ENCODE measurements at places on chromosomes 6 and 20.

DNA sequence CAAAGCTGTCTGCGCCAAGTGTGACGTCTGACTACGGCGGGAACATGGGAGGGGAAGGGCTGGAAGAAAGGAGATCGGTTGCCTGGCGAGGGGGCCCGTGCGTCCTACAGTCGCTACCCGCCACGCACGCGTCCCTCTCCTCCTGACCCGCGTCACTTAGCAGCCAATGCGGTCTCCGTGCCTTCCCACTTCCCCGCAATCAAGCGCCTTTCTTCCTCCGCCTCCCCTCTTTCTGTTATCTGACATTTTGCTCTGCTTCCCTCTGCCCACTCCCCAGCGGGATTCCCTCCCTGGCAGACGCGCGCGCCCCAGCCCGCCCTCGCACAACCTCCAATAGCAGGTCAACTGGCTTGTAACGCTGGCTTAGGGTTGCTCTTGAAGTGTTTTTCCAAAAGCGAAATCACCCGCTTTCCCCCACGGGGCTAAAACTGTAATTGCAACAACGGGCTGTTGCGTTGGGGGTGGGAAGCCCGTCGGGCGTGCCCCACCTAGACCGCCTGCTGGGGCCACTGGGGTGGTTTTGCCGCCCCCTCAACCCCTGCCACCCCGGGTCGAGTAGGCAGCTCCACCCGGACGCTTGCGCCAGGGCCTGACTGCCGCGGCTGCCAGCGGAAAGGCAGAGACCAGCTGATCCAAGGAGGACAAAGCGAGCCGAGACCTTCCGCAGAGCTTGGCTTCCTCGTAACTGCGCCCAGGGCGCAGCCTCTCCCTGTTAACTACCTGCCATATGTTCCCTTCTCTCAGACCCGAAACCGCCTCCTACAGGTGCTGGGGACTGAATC lies 6.2 kb upstream of the SOX4 start:
- peak; percentile 13 for DNase-seq

DNA sequence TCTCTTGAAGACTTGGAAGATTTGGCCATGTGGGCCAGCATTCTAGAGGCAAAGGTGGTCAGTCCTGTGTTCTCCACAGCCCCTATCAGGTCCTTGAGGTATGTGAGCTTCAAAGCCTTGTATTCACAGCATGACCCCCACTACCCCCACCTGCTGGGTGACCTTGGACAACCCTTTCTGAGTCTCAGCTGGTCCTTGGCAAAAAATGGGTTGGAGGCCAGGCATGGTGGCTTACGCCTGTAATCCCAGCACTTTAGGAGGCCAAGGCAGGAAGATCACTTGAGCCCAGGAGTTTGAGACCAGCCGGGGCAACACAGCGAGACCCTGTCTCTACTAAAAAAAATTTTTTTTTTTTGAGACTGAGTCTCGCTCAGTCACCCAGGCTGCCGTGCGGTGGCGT lies 42.6 kb downstream of the UBE2V1 start:
- DNase-seq: no peak

- no peak for DNase-seq
Measured at GRCh38 chr6:45984347-45984746, 31.3 kb downstream of the CLIC5 start.

- no peak for DNase-seq
Measured at GRCh38 chr6:152368751-152369624, 268.2 kb downstream of the SYNE1 start.

GRCh38 chr6:16482702-16483314 lies 244.4 kb downstream of the GMPR start:
- DNase-seq: no peak

- DNase-seq: peak; percentile 9
Measured at GRCh38 chr6:166626177-166627032, 646 bp downstream of the RPS6KA2 start.

DNA sequence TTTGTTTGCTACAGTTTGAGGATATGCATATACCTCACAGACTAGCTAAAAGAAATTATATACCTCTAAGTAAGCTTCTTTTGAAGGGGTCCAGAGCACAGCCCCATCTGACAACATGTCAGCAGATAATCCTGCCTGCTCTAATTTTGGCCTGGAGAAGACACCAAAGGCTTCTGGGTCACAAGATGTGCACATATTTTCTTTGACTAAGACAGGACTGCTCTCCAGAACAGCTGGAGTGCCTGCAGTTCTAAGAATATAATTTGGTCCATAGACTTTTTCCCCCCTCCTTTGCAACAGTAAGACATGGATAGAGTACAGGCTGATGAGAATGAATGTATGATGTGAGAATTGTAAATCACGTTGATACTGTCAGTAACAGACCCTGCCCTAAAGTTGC lies 107.9 kb upstream of the KCNK16 start:
- no peak for DNase-seq

DNA sequence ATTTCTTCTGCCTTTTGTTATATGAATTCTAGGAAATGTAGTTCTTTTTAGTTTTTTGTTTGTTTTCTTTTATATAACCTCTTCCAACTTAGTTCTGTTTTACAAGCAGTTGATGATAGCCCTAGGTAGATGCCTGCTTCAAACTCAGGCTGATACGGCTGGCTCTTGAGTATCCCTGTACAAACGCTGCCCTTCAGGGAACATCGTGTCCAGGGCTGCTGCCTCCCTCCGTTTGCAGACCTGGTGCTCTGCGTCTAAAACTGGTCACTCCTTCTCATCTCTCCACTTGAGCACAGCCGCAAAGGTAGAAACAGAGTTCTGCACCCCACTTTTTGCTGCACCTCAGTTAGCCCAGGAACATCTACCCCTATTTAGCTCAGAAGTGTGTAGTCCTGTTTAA lies 310.1 kb downstream of the PRL start:
- no peak for DNase-seq

GRCh38 chr6:109820706-109821350 lies 129.7 kb downstream of the FIG4 start:
- no peak for DNase-seq

DNA sequence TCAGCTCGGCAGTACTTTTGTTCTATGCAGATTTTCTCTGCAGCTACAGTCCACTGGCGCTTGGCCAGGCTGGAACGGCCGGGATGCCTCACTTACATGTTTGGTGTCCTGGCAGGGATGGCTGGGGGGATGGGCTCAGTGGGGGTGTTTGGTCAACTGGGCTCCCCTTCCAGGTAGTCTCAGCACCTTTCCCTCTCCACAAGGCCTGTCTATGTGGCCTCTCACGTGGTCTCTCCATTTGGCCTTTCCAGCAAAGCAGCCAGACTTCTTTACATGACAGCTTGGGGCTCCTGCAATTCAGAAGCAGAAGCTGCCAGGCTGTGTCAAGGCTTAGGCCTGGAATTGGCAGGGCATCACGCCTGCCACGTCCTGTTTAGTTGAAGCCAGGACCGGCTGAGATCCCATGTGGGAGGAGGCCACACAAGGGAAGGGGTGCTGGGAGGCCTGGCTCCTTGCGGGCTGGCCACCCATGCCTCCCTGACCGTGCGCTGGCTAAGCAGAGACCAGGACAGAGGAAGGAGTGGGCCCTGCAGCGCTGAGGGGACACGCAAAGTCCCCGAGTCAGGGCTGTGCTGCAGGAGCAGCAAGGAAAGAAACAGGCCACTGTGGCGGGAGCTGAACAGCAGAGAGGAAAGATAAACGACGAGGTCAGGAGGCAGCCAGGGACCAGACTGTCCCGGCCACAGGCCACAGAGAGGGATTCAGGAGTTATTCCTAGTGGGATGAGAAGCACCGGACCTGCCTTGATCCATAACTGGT lies 38.9 kb downstream of the MGME1 start:
- no peak for DNase-seq

DNA sequence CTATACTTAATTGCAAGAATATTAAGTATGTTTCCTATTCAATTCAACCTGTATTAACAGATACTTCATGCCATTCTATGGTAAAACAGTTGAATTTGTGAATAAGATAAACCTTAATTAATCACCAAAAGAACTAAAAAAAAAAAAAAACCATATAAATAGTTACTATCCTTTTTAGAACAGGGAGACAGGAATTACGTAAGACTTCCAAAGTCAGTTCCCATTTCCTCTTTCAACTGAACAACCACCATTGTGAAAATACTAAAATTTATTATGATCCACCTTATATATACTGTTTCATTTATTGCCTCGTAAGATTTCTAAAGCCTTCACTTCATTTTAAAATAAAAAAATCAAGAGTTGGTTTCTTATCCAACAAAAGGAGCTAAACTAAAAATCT lies 9.4 kb downstream of the CCNC start:
- no peak for DNase-seq

- no peak for DNase-seq
Measured at GRCh38 chr20:47758517-47759450, 26.5 kb downstream of the SULF2 start.

GRCh38 chr6:116402108-116402937 lies 31.6 kb downstream of the DSE start:
- DNase-seq: no peak

DNA sequence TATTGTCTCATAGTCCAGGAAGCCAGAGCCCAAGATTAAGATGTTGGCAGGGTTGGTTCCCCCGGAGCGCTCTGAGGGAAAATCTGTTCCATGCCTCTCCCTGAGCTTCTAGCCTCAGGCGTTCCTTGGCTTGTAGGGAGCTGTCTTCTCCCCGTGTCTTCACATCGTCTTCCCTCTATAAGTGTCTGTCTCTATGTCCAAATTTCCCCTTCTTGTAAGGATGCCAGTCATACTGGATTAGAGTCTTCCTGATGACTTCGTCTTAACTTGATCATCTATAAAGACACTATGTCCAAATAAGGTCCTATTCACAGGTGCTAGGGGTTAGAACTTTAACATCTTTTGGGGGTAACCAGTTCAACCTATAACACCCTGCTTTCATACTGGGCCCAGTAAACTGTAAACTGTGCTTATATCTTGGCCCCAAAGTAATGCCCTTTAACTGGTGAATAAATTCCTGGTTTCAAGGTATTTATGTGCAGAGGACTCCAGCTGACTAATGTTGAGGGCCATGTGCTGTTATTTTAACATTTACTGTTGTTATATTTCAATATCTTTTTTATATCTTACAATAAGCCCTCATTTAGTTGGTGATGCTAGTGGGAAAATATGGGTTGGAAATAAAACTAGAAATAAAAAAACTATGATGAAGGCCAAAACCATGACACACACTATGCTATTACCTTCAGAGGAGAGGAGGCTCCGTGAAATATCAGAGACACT lies 101.7 kb upstream of the IYD start:
- no peak for DNase-seq

DNA sequence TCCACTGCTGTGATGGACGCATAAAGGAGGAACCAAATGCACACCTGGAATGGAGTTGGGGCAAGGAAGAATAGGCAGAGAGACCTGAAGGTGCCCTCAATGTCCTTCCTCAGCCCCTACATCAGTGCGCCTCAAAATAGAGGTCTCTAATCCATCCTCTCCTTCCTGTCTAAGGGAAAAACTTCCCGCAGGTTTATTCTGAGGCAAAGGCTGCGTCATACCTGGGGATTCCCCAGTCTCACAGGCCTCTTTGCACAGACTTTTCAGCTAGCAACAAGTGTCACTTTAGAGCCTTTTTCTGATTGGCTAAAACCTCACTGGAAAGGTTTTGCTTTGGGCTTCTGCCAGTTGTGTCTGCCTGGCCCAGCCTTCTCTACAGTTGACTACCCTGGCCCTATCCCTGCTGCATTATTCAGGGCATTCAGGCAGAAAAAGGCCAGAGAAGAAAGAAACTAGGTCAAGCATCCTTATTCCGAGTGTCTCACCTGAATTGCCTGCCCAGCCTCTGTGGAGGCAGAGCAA lies 1.8 kb upstream of the HLA-DQB1 start:
- DNase-seq: peak; percentile 5

GRCh38 chr6:112591329-112591728 lies 244.2 kb downstream of the RFPL4B start:
- DNase-seq: no peak

DNA sequence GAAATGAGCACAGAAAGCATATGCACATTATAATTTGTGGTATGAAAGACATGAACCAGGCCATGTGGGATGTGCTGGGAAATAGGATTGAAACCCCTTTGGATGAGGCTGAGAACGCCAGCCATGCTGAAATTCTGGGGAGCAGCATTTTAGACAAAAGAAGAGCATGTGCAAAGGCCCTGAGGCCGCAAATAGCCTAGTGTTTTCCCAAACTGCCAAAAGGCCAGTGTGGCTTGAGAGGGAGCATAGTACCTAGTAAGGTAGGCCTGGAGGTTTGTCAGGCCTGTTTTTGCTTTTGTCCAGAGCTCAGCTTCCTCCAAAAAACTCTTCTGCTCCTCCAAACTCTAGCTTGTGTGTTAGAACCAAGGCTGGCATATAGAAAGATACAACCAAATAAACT lies 57.4 kb upstream of the NOP56 start:
- no peak for DNase-seq

- no peak for DNase-seq
Measured at GRCh38 chr6:44868335-44868668, 459.8 kb upstream of the RUNX2 start.

- DNase-seq: no peak
Measured at GRCh38 chr20:56776345-56776744, 147.2 kb downstream of the TFAP2C start.

GRCh38 chr6:17965397-17965796 lies 22.0 kb downstream of the KIF13A start:
- DNase-seq: no peak

GRCh38 chr6:106308985-106309384 lies 16.6 kb downstream of the ATG5 start:
- no peak for DNase-seq

GRCh38 chr6:27726619-27727023 lies 185.6 kb downstream of the OR2B2 start:
- DNase-seq: no peak

GRCh38 chr6:87027021-87027420 lies 67.9 kb downstream of the CGA start:
- no peak for DNase-seq
